ENCODE measurements at places on chromosomes 5 and 9.

DNA sequence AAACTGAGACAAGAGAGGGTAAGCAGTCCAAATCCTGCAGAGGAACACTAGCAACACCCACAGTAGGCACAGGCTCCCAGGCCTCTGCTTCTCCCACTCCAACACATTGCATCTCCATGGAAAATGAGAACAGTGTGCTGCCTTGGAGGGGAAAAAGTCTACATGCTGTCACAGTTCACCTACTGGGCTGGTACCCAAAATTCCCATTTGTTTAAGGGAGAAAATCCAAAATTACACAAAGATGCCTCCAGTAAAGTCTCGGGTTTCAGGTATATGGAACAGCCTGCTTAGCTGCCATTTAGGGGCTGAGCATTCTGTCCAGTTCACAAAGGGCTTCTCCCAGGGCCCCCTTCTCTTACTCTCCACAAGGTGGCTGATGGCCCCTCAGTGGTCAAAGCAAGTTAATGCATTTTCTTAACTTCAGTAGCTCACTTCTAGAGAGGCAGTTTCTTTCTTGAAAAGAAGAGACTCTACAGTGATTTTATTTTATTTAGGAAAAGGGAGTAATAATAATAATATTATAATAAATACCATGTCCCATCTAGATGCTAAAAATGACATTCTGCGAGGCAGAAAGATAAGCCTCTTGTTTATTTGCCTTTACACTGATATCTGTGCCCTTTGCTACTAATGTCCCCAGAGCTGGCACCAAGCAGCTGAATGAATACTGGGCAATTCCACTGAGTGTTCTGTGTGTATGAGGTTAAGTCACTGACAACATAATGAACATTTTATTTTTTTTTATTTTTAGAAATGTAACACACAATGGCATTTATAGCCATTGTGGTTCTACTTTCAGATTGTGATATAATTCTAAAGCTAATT is 89.4 kb downstream of the RGS7BP start:
- DNase-seq = peak; percentile 11

DNA sequence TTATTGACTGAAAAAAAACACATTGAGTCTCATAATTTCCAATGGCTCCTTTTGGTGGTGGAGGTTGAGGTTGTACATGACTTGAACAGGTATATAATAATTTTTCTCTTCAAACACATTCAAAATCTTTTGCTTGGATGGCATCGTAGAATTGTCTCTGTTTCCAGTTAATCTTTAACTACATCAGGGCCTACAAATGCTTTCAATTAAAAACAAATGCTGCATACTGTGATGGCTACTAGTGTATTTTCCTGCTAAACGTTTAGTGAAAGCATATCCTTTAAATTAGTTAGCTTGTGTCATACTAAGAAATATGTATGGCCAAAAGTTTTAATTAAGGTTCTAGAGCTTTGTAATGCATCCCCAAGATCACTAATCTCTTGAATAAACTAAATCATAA is 313.8 kb downstream of the SLF1 start:
- no peak for DNase-seq

GRCh38 chr9:133558191-133559126 is 24.0 kb downstream of the ADAMTSL2 start:
- DNase-seq = peak; percentile 83

DNA sequence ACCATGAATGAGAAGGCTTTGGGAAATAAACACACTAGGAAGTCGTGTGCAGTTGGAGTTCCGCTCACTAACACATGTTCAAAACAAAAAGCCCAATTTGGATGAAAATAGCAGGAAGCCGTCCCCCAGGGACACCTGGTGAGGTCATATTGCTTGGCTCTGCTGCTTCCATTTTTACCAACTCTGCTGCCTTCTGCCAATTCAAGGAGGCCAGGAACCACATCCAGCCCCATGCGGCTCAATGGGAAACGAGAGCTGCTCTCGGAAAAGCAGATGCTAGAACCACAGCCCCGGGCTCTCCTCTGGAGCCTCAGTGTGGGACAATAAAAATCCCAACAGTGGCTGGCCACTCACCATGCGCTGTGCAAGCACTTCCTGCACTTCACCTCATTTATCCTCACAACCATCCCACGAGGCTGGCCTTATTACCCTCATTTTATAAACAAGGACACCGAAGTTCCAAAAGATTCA is 13.4 kb downstream of the ADAM19 start:
- no peak for DNase-seq

Measured in astrocyte of the hippocampus (primary cell).